ENCODE measurements at places on chromosomes 7 and 10. TPM values are rescaled to one million over a fixed set of nuclear protein-coding genes. Genes with fewer than 3 reads are reported as not detected.

DNA sequence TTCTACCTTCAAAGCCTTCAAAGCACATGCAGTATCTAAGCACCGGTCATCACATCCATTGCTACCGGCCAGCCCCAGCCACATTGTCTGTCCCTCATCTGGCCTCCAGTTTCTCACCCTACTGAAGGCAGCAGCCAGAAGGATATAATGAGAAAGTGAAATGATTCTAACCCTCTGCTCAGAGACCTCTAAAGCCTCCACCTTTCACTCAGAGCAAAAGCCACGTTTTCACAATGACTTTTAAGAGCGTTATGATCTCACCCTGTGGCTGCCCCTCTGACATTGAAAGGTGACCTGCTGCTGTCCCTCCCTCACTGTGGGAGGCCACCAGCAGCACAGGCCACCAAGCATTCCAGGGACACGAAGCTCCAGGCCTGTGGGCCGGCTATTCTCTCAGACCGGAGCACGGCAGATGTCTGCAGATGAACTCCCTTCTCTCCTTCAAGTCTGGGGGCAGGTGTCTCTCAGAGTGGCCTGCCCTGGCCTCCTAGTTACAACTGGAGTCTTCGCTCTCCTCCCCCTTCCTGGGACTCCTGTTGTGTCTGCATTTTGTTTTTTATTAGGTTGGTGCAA lies 94.9 kb upstream of the EEPD1 start:
- no peak for DNase-seq

The ADIRF gene
- 155 TPM for total RNA-seq

DNA sequence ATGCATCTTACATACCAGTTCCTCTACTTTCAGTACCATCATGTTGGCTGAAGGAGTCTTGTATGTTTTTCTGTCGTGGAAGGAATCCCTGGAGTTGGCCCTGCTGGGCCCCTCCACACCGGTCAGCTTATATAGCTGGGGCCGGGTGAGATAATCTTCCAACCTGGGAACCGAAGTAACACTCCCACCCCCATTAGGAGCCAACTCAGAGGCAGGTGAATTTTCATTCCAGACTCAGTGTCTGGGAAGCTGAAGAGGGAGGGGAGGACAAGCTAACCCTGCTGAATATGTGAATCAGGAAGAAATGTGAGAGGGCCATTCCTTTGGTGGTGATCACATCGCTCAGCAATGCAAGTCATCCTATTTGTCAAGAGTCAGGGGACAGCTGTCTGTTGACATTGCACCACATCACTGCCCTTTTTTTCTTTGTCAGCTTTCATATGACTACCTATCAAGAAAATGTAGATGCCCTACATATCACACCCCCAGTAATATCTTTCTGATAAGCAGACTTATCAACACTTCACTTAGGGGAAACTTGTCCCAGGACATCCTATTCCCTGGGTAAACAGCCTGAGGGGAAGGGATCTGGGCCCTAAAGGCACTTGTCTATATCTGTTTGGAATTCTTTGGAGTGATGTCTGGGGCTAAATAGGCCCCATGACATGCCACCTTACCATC lies at the start of gene ANKRD1:
Gene ANKRD1 (minus strand): TSS at position 102 of the 681 bp plus-strand sequence. CDS start 60 bp downstream, at position 42.
- no peak for DNase-seq

The OAT gene
- total RNA-seq: 55.2 TPM

DNA sequence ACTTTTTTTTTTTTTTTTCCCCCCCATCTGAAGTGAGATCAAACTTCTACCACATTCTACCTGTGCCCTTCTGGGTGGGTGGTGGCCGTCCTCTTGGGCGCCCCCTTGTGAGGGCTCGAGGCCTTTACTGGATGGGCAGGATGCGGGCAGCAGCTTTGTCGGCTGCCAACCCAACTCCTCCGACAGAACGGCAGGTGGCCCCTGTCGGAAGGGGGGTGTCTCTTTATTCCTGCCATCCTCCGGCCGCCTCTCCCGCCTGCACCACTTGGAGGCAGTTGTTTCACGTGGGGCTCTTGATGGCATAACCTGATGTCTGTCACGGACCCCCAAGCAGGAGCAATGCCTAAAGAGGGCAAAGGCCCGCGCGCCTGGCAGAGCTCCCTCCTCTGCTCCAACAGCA lies 31.0 kb downstream of the AMZ1 start:
- DNase-seq: no peak

GRCh38 chr7:38410056-38410455 lies 136.6 kb upstream of the TARP start:
- no peak for DNase-seq

DNA sequence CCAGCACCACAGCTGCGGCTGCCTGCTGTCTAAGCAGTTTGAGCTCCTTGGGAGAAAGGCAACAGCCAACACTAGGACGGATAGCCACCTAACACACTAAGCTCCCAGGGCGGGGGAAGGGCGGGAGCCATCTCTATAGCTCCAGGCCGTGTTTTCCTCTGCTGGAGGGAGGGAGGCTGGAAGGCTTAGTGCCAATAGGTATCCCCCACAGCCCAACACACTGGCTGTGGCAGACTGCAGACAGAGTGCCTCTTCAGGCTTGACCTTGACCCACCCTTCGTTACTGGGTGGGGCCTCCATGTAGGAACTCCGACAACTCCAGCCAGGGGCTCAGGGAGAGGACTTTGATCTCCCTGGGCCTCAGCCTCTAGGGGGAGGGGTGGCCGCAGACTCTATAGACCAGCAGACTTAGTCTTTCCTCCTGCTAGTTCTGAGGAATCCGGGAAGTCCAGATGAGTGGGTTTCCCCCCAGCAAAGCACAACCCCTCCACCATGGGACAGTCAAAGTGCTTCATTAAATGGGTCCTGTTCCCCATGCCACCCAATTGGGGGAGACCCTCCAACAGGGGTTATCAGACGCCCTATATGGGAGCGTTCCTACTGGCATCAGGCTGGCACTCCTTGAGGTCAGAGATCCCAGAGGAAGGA lies 314.4 kb upstream of the MKI67 start:
- no peak for DNase-seq

GRCh38 chr10:31321396-31321941 lies 2.5 kb downstream of the ZEB1 start:
- no peak for DNase-seq

DNA sequence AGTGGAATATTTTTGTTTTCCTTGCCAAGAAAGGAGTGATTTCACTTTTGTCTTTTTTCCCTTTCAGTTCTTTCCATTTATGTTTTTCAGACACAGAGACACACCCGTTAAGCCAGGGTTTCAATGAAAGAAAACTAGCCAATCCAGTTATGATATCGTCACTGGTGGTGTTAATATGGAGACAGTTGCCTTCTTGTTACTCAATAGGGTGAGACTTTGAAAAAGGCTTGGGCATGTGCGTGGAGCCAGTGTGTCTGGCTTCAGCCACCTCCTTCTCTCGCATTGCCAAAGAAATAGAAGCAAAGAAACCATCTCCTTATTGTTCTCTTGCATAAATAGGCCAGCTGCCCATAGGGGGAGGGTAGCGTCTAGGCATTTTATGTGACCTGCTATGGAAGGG lies 84.1 kb upstream of the DLX6 start:
- DNase-seq: no peak

The PIK3CG gene
- 15.7 TPM for total RNA-seq

DNA sequence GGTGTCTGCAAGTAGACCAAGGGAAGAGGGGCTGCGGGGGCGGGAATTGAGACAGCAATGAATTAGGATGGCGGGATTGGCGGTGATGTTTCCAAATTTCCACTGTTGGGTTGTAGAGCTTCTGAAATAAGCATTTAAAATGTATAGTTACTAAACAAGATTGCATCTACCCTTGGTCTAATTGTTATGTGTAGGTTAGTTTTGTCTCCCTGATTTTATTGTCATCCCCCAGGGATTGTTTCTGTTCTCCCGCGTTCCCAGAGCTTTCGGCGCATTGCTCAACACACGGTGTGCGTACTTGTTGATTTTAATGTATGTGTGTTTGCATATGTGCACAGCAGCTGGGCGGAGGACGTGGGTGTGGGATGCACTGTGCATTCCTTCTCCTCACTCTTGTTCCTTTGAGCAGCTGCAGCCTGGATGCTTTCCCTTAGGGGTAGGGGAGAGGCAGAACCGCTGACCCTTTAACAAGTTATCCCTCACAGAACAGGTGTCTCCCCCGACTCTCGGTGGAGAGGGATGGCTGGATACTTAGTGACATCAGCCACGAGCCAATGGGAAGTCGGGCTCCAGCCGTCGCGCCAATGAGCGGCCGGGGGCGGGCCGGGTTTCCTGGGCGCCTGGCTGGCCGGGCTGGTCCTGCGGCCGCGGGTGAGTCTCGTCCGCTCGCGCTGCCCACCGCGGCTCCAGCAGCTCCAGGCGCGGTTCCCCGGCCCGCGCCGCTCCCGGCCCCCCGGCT lies at the start of gene TSPAN33:
Gene TSPAN33 (plus strand): TSS at position 613 of the 739 bp plus-strand sequence. CDS start 274 bp downstream, outside the sequence.
- DNase-seq: peak; percentile 85

DNA sequence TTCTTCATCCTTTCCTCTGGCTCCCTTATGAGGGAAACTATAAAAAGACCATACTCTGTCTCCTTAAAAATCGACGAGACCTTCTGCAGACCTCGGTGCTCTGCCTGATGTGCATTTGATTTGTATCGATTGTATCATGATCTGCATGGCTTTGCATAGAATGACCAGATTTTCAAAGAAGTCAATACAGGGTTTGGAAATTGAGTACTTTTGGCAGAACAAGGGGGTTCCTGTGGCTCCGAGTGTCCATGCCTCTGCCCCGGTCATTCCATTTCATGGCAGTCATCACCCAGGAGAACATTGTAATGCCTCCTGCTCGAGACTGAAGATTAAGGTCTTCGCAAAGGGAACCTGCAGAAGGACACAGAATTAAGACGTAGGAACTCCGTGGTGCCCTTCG lies 685 bp downstream of the CASP2 start:
- DNase-seq: no peak

The CALML3 gene
- total RNA-seq: not detected

DNA sequence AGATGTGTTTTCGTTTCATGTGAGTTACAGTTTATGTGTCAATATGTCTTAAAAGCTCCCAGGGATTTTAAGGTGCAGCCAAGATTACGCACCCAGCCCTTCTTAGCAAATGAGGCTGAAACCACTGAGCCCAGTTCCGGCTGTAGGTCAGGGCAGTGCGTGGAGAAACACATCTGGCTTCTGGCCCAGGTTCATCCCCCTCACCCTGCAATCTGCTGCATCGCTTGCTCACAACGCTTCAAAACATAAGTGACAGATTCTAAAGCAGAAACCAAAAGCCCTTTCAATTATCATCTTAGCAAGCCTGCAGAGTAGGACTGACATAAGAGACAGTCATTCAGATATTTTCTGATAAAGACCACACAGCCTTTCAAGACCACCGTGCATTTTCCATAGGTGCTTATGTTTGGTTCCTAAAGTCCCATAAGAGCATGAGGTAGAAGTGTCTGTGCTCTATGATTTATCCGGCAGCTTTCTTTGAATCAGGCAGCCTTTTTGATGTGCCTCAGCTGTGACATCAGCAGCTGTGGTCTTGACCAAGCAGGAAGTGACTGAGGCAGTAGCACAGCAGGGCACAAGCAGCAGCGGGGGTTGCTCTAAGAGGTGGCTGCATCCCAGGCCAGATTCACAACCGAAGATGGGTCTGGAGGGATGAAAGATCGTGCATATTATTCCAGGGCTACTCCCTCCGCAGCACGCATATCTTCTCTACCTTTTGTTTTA lies 72.1 kb upstream of the LYZL2 start:
- no peak for DNase-seq

The BMPER gene
- 10.0 TPM for total RNA-seq

DNA sequence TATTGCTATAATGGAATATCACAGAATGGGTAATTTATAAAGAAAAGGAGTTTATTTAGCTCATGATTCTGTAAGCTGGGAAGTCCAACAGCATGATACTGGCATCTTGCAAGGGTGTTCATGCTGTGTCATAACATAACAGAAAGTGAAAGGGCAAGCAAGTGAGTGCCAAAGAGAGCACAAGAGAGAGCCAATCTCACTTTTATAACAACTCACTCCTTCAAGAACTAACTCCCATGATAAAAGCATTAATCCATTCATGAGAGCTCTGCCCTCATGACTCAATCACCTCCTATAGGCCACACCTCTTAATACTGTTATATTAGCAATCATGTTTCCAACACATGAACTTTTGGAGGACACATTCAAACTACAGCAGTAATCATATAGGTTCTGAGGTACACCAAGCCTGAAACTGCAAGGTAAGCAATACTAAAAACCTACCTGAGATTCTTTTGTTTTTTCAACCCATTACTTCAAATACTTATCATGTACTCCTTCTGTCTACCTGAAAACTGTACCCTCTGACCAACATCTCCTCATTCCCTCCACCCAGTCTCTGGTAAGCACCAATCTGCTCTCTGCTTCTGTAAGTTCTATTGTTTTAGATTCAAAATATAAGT lies 219.7 kb downstream of the MTERF1 start:
- DNase-seq: no peak

- no peak for DNase-seq
Measured at GRCh38 chr10:106959521-106959920, 205.0 kb downstream of the SORCS1 start.

DNA sequence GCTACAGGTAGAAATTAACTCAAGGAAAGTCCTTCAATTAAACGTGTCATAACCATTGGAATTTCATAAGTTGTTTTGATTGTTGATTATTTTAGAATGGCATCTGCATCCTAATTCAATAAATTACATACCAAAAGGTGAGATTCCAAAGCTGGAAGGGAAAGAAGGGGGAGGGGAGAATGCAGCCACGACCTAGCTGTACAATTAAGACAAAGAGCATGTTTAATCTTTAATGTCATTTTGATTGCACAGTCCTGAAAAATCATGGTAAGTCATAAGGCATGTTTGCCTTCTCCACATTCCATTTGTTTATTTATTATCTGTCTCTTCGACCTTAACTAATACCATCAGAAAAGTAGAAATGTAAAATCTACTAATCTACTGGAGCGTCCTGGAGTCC lies 358.1 kb downstream of the FRMD4A start:
- DNase-seq: no peak

DNA sequence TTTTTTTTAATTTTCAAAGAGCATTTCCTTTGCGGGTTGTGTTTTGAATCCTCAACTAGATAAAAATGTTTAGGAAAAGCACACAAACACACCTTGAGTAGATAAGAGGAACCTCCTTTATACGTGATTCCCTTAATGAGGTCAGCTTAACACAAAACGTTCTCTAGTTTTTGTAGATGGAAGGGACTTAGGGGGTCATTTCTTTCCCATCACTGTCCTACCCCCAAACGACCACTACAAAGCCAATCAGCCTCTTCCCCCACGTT lies 1.2 kb downstream of the SUV39H2 start:
- no peak for DNase-seq

The SLC16A9 gene
- total RNA-seq: 1.8 TPM

DNA sequence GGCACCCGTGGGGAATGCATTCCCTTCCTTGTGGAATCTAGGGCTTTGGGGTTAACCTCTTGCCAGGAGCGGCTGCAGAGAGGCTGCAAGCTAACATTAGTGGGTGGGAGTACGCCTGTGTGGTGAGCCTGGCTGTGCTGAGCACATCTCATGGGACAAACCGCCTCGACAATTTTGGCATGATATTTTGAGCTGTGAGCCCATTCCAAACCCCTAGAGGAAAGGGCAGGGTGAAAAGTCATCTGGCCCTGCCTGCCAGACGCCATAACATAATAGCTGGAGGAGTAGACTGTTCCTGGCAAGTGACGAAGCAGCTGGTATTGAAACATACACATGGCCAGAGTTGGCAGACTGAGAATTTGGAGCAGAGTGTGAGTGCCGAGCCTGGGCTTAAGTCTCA lies 110.0 kb downstream of the TACC2 start:
- no peak for DNase-seq
